ENCODE measurements at places on chromosomes 1 and 21. TPM values are rescaled to one million over a fixed set of nuclear protein-coding genes. Genes with fewer than 3 reads are reported as not detected.

GRCh38 chr1:212294983-212295382 lies 9.8 kb downstream of the PPP2R5A start:
- no peak for DNase-seq

Gene HHIPL2
- total RNA-seq, result 0.62 TPM

DNA sequence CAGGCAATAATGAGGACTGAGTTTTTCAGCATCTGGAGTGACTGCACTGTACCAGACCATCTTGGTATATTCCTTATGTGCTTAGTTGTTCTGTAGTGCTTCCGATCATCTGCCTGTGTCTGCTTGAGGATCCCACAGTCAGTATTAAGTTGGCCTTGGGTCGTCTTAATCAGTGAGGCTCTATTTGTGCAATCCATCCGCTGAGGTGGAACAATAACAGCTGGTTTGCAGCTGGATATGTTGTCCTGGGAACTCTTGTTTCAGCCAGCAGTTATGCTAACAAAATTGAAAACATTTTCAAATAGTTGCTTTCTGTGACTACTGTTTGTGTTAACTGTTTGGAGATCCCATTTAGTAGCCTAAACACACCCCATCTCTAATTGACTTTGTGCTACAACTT lies 73.7 kb downstream of the LAMC1 start:
- no peak for DNase-seq

- DNase-seq, result no peak
These were observed 33.3 kb downstream of the C2CD2 start for GRCh38 chr21:41920476-41920875.

DNA sequence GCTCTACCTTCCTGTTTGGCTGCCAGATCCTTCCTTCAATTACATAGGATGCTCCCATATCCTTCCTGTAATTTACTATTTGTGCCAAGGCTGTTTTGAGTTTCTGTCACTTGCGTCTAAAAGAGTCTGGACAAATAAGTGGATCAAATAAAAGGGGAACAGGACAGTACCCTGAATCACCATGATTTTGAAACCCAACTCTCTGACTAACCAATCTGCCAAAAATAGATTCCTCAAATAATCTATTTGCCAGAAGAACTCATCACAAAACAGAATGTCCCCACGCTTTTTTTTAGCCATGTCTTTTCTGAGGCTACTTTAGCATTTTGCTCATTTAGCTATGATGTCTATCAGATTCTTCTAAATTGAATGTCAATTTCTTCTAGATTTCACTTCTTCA lies 392.6 kb downstream of the NTNG1 start:
- DNase-seq, result no peak

Gene WNT9A
- total RNA-seq, result 2.7 TPM

- DNase-seq, result no peak
These were observed 55.3 kb downstream of the NME7 start for GRCh38 chr1:169312084-169312954.

GRCh38 chr1:248798791-248799190 lies 26.9 kb downstream of the SH3BP5L start:
- no peak for DNase-seq

GRCh38 chr1:156821801-156822200 lies 5.2 kb upstream of the SH2D2A start:
- DNase-seq, result no peak

DNA sequence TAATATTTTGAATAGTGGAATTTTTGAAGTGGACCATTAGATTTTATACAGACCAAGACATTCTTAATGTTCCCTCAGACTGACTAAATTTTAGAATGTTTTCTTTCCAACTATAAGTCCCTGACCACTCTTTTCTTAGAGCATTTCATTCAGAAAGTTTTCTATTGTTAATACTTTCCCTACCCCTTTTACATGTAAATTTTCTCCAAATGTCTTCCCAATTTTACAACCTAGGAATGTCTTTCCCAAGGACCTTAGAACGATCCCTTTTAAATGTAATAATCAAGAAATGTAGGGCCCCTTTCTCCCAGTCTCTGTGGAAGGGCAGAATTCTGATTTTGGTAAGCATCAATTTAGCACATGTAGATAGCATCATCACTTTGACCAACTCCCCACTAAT lies 730.0 kb upstream of the B3GALT2 start:
- no peak for DNase-seq

DNA sequence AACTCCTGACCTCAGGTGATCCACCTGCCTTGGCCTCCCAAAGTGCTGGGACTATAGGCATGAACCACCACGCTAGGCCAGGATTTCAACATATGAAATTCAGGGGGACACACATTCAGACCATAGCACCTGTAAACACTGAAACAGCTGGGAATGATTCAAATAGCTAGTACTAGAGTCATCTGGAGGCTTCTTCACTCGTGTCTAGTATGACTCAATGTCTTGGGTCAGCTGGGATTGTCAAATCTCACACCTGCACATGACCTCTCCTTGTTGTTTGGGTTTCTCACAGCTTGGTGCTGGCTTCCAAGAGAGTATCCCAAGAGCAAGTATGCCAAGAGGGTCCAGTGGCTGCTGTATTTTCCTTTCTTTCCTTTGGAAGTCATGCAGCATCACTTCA lies 75.1 kb downstream of the PGM1 start:
- no peak for DNase-seq

Measured in ureter (tissue), 1 donor.